ENCODE measurements at places on chromosomes 7 and 10. TPM values are rescaled to one million over a fixed set of nuclear protein-coding genes. Genes with fewer than 3 reads are reported as not detected.
A peak's percentile ranks its signal among the peaks of the same experiment; 100 is the strongest.

The CALML3 gene
- not detected for total RNA-seq

The HYAL4 gene
- not detected for total RNA-seq

The NUTM2E gene
- total RNA-seq = not detected

The SH2B2 gene
- 7.1 TPM for total RNA-seq

GRCh38 chr7:47937065-47937687 is 11.1 kb downstream of the PKD1L1 start:
- H3K4me1 ChIP-seq = peaks cover 34% of the 10 kb centered on the region
- no peak overlapping the region for H3K4me3 ChIP-seq
- H3K36me3 ChIP-seq = no peaks in the 10 kb centered on the region
- no peak overlapping the region for H3K27ac ChIP-seq
- no peaks in the 10 kb centered on the region for H3K27me3 ChIP-seq

DNA sequence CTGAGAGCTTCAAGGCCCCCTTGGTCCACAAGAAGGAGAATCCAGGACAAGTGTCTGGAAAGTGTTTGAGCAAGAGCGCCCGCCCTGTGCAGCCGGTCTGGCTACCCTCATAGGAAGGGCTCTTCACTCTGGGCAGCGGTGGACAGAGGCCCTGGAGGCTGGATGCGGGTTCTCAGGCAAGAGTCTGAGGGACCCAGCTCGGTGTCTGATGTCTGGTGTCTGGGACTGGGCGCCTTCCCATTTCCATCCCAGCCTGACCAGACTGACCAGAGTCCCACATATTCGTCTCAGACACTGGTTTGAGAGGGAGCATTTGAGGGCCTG is 59.8 kb downstream of the HK1 start:
- no peaks in the 10 kb centered on the region for H3K36me3 ChIP-seq
- no peak overlapping the region for H3K4me3 ChIP-seq
- H3K27me3 ChIP-seq = no peaks in the 10 kb centered on the region
- peak overlapping the region; percentile 57 for H3K27ac ChIP-seq

DNA sequence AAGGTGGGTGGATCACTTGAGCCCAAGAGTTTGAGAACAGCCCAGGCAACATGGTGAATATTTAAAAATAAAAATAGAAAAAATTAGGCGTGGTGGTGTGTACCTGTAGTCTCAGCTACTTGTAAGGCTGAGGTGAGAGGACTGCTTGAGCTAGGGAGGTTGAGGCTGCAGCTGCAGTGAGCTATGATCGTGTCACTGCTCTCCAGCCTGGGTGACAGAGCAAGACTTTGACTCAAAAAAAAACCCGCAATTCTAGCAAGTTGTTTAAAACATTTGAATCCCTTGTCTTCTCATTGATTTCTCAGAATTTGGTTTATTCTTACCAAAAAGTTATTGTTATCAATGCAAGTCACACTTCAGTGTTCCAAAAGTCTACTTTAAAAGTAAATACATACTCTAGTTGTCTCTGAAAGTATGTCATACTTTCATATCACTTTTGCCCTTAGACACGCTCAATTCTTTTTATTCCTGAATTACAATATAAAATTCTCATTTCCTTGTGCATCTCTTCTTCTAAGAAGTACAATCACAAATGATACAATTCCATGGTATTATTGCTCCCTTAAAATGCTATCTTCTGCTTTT is 6.3 kb downstream of the EPC1 start:
- no peak for DNase-seq
- no peaks in the 10 kb centered on the region for H3K27me3 ChIP-seq
- no peak overlapping the region for H3K4me3 ChIP-seq
- peaks cover 10% of the 10 kb centered on the region for H3K36me3 ChIP-seq
- H3K4me1 ChIP-seq = peaks cover 32% of the 10 kb centered on the region

DNA sequence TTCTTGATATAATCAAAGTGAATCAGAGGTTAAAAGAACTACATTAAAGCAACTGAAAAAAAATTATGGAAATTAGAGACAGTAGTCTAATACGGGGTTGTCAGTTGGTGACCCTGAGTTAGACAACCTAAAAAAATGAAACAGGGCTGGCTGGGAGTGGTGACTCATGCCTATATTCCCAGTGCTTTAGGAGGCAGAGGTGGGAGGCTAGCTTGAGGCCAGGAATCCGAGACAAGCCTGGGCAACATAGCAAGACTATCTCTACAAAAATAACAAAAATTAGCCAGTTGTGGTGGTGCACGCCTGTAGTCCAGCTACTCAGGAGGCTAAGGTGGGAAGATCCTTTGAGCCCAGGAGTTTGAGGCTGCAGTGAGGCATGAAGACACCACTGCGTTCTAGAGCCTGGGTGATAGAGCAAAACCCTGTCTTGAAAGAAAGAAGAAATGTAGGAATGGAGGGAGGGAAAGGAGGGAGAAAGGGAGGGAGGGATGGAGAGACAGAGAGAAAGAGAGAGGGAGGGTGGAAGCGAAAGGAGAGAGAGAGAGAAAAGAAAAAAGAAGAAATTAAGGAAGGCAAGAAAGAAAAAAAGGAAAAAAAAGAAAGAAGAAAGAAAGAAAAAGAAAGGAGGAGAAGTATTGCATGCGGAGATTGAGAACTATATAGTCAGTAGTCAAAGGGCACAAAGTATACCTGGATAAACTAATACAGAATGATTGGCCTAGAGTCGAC is 166.1 kb downstream of the TPST1 start:
- H3K27me3 ChIP-seq = no peaks in the 10 kb centered on the region
- no peaks in the 10 kb centered on the region for H3K4me1 ChIP-seq
- no peaks in the 10 kb centered on the region for H3K36me3 ChIP-seq
- no peak for DNase-seq
- no peak overlapping the region for H3K4me3 ChIP-seq
- no peak overlapping the region for H3K27ac ChIP-seq
